ENCODE measurements at places on chromosomes 3 and 15.

- DNase-seq, result no peak
These were observed 208.3 kb upstream of the SLITRK3 start for GRCh38 chr3:165404357-165405027.

DNA sequence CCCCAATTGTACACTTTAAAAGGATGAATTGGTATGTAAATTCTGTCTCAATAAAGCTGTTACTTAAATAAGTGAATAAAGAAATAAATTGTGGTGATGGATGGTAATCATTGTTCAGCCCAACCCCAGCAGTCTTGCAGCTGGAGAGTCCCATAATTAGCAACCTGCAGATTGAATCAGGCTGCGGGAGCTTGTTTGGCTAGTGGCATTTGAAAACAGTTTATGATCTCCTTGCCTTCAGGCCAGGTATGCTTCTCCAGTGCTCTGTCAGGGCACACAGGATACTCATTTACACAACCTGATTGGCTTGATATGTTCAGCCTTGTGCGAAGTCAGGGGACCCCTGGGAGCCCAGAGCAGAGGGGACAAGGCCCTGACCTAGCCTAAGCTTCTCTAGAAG is 16.5 kb upstream of the TSEN2 start:
- no peak for DNase-seq

- peak; percentile 24 for DNase-seq
These were observed 410 bp downstream of the LRRC49 start for GRCh38 chr15:70892912-70893560.

- DNase-seq, result no peak
These were observed 32.8 kb upstream of the TIPARP start for GRCh38 chr3:156641618-156641975.

- DNase-seq, result no peak
These were observed 66.6 kb downstream of the DUT start for GRCh38 chr15:48397841-48398240.

- no peak for DNase-seq
These were observed 159.8 kb upstream of the TSC22D2 start for GRCh38 chr3:150248116-150248887.

GRCh38 chr3:54533856-54534255 is 394.0 kb downstream of the LRTM1 start:
- no peak for DNase-seq

- DNase-seq, result no peak
These were observed 22.8 kb downstream of the DUOX2 start for GRCh38 chr15:45091161-45091560.

DNA sequence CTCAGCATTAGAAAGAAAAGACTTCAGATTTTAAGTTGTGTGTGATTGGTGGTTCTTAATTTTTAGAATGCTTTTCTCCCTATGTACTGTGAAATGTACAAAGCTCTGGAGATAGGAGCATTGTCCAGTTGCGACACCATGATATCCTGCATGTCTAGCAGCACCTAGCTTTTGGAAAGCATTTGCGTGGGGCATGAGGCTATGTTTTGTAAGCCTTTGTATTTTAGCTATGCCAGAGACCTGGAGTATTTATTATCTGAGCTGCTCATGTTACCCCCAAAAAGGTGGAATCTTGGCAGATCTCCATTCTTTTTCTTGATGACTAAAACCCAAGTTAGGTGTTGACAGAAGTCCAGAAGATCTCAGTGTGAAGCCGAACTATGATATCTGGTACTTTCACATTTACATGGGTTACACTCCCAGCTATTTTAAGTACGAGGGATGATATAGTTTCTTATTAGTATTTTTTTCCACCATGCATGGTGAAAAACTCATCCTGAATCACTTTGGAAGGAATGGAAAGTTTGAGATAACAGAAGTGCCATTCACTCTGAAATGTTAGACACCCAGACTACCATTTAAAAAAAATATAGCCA is 126.7 kb upstream of the SAMMSON start:
- DNase-seq, result no peak

GRCh38 chr15:80328496-80328895 is 75.7 kb upstream of the ARNT2 start:
- no peak for DNase-seq

- no peak for DNase-seq
These were observed 758.0 kb downstream of the NTRK3 start for GRCh38 chr15:87498560-87498959.

DNA sequence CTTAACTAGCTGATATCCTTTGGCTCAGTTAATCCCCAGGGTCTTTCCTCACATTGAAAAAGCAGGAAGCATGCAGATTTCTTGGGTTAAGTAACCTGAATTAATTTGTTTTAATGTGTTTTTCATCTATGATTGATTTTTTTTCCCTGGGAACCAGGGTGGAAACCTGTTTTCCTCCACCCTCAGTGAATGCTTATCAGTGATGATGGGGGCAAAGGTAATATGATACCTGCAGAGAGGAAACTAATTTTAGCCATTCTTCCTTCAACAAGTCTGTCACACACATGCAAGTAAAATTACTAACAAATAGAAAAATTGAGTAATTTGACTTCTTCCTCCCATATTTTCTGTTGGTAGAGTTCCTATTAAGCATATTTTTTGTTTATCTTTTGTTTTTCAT is 5.9 kb downstream of the CASR start:
- DNase-seq, result peak; percentile 5

- no peak for DNase-seq
These were observed 21.1 kb upstream of the TNK2 start for GRCh38 chr3:195929452-195929851.

DNA sequence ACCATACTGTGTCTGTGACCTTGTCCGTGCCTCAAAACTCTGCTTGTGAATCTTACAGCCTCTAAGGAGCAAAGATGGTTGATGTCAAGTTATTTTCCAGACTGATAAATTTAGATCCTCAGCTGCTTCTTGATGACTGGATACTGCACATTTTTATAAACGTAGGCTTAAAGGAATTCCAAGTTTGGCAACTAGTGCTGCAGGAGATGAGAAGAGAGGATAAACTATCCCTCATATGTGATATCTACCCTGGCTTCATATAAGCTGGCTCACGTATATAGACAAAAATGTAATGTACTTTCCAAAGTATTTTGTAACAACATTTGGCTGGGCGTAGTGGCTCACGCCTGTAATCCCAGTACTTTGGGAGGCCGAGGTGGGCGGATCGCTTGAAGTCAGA is 89.6 kb downstream of the GMPS start:
- DNase-seq, result no peak

- DNase-seq, result peak; percentile 24
These were observed 14.9 kb upstream of the RPN1 start for GRCh38 chr3:128665362-128666021.

GRCh38 chr3:58962040-58962651 is 87.7 kb downstream of the CFAP20DC start:
- no peak for DNase-seq

DNA sequence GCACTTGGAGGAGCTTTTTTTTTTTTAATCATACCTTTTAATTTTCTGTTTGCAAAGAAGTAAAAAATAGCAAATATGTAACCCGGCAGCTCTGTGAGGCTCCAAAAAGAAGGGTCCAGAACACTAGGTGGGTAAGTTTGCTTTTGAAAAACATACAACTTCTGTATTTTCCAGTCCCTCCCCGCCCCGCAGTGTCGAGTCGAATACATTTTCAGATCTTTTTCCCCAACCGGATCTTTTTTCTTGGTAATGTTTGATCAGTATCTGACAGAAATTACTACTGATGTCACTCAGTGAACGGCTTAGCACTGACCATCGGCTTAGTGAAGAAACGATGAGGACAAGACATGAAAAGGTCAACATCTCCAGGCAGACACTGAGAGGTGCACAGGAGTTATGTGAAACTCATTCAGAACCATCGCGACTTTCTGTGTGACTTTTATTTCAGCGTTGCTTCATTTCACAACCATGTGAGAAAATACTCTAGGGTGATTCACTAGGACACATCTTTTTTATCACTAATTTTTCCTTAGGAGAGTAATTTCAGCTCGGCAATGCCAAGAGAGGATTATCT is 11.0 kb downstream of the ISL2 start:
- DNase-seq, result no peak

DNA sequence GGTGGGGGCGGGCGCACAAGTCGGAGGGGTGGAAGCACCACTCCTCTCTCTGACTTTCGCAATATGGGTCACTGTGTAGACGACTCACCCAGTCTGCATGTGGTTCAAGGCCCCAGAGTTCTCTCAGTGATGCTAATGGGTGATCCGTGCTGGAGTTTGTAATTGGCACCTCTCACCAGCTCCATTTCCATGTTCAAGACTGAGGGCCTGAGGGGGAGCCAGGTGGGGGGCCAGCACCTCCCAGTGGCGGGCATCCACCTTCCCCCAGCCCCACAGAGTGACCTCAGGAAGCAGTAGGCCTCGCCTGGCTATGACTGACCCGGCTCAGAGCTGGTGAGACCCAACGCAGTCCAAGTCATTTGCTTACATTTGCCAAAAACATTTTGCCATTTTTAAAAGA is 230.0 kb upstream of the ST8SIA2 start:
- DNase-seq, result no peak

DNA sequence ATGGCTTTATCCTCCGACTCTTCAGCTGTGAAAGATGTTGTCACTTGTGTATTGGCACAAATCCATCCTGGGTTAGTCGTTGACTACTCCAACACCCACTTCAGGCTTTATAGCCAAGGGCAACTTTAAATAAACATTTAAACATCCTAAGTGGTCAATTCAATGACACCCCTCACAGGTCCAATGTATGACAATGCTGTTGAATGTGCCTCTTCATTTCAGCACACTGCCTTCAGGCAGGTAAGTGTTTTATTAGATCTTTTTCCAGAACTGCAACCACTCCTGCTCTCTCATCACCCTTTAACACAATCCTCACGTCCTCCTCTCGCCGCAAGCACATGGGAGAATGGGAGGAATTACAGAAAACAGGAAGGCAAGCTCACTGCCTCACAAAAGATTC is 30.3 kb downstream of the IL12A start:
- peak; percentile 51 for DNase-seq

GRCh38 chr15:57516327-57517029 is 75.2 kb upstream of the MYZAP start:
- DNase-seq, result no peak

DNA sequence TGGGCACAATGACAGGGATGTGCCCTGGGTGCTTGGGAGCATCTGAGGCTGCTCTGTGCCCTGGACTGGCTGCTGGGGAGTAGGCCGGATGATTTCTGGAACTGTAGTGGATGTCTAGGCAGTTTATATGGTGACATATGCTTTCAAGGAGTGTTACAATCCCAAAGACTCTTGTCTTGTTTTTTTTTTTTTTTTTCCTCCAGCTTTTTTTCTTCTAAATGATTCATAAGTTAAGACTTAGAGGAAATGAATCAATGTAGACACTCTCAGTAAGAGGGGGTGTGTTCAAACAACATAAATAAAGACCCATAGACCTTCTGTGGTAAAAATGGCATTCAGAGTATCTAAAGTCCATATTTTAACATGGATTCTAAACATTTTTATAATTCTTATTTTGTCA is 706.1 kb upstream of the GOLIM4 start:
- DNase-seq, result no peak

DNA sequence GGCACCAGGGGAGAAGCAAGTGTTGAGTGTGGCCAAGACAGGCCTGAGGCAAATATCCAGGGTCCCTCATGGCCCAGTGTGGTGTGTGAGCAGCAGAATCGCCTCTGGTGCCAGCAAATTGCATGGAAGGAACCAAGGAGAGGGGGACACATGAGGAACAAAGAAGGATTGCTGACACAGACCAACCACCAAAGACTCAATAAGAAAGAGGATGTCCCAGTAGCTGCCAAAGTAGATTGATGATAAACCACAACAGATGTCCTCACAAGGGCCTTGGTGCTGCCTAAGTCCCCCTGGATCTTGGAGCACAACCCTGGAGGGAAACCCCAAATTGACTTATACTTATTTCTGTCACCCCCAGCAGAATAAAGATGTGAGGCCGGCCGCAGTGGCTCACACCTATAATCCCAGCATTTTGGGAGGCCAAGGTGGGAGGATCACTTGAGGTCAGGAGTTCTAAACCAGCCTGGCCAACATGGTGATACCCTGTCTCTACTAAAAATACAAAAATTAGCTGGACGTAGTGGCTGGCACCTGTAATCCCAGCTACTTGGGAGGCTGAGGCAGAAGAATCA is 10.6 kb downstream of the SRGAP3 start:
- DNase-seq, result no peak

- no peak for DNase-seq
These were observed 290.5 kb upstream of the GADL1 start for GRCh38 chr3:31185062-31185357.

- DNase-seq, result no peak
These were observed 244.1 kb upstream of the STT3B start for GRCh38 chr3:31288641-31289100.

GRCh38 chr3:128549283-128550112 is 56.5 kb upstream of the GATA2 start:
- DNase-seq, result no peak

DNA sequence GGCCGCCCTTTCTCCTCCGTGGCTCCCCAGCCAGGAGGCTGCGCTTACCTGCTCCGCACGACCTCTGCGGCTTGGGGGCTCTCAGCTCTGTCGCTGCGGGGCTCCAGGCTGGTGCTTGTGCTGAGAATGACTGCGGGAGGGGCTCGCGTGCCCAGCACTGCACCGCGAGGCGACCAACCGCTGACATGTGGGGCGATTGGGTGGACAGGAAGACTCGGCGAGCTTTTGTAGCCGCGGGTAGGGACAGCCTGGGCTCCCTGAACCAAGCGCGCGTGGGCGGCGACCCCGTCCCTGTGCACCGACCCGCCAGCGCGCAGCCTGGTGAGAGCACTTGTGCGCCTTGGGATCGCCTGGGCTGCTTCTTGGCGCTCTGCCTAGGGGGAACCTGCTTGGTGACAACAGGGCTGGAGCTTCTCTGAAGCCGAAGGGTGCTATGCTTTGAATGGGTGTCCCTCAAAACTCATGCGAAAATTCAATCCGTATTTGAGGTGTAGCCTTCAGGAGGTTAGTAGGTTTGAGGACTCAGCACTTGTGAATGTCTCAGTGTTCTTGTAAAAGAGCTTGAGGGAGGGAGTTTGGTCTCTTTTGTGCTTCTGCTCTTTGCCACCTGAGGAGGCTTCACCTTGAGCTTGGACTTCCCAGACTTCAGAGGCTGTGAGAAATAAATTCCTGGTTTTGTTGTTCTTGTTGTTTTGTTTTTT is 50.4 kb downstream of the IL12A start:
- no peak for DNase-seq

DNA sequence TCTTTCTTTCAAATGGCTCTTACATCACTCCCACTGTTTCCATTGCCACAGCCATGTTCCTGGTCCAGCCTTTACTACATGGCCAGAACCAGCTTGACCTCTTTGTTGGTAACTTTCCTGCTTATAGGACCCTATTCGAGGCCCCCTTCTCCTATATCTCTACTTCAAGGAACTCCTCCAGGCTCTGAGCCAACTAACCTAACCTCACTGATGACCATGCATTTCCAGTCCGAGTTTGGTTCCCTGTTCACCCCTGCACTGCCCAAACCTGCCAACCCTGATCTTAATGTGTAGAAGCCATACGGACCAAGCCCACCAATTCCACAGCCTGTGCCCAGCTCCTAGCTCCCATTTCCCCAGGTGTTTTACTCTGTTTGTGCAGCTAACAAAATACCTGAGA is 38.4 kb upstream of the TIPARP start:
- no peak for DNase-seq

- DNase-seq, result no peak
These were observed 10.4 kb upstream of the ACAP2 start for GRCh38 chr3:195453236-195453635.

GRCh38 chr3:72655723-72656122 is 192.5 kb downstream of the SHQ1 start:
- DNase-seq, result no peak

- no peak for DNase-seq
These were observed 100.4 kb upstream of the SEMA6D start for GRCh38 chr15:47616876-47617275.

- no peak for DNase-seq
These were observed 399.0 kb upstream of the ARRDC4 start for GRCh38 chr15:97561529-97561928.

GRCh38 chr3:176208283-176208682 is 989.0 kb downstream of the TBL1XR1 start:
- DNase-seq, result no peak
